ENCODE measurements at places on chromosomes 2 and 18.

DNA sequence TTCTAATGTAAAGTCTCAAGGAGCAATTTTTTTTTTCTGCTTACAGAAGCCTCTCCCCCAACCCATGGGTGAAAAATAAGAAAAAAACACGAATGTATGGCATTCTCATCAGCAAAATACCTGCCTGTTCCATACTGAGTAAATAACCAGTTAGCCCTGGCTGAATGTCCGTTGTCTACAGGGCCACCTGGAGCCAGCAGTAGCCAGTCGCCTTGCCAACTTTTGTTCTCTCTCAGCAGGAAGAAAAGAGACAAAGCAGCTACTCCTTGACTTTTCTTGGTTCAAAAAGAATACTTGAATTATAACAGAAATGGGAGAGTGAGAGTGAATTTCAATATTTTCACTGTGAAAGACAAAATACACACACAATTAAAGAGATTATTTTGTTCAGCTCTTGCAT lies 532.9 kb upstream of the CRIM1 start:
- DNase-seq = no peak

GRCh38 chr18:9563331-9563730 lies 51.0 kb downstream of the PPP4R1 start:
- DNase-seq = no peak

GRCh38 chr2:144521686-144522085 lies 1.8 kb upstream of the ZEB2 start:
- DNase-seq = no peak

DNA sequence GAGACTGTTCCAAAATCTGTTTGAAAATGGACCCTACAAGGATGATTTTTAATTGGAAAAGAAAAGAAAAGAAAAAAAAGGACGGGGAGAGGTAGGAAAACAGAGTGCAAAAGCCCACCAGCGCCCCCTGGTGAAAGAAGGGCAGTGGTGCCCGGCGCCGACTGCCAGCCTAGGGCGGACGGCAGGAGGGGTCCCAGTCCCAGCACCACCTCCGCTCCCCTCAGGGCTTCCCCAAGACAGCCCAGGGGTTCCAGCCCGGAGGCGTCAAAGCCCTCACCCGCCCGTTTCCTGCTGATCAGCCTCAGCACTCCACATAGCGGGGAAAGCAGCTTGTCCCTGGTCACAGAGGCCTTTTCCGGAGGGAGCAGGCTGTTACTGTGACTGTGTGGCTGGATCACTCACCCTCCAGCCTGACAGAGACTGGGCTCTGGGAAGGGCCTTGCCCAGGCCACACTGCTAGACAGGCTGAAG lies 213.9 kb downstream of the TFCP2L1 start:
- DNase-seq = peak; percentile 53

- DNase-seq = no peak
These were observed 678.9 kb upstream of the LRRTM4 start for GRCh38 chr2:78201064-78201575.

DNA sequence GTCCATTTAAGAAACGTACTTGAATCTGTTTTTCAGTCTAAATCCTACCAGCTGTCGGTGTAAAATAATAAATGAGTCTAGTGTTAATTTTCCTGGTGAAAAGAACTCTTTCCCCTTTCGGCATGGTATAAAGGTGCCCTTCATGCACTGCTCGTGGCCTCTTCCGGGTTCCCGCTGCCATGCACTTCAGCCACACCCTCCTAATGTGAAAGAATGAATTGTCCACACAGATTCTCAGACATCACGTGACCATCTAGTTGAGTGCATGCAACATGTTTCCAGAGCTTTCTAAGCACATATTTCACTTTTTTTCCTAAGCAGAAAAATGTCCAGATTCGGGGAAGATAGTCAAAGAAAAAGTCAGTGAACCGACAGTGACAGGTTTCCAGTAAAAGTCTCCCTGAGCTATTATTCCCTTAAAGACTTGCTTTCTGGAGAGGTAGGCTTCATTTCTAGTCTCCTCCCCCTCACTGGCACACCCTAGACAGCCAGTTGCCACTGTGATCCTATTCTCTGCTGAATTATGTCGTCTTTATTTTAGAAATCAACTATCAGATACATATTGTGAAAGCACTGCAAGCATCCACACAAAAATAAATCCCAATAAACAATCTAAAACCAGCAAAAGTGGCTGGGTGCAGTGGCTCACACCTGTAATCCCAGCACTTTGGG lies 65.9 kb upstream of the RPL31 start:
- DNase-seq = no peak

DNA sequence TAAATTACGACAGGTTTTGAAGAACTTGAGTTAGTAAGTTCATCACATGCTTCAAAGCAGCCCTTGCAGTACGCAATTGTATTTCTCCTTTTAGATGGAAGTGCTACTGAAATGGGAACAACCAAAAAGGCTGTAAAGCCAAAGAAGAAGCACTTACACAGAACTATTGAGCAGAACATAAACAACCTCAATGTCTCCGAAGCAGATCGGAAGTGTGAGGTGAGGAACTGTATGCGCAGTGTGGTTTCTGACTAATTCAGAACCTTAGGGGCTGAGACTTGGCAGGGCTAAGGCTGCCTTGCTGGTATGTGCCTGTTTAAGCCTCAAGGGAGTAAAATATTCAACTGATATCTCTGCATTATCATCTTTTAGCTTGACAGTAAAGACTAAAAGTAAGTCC lies 8.4 kb downstream of the NCAPH start:
- DNase-seq = no peak

- DNase-seq = peak; percentile 79
These were observed 23.3 kb downstream of the STAMBP start for GRCh38 chr2:73852020-73852419.

DNA sequence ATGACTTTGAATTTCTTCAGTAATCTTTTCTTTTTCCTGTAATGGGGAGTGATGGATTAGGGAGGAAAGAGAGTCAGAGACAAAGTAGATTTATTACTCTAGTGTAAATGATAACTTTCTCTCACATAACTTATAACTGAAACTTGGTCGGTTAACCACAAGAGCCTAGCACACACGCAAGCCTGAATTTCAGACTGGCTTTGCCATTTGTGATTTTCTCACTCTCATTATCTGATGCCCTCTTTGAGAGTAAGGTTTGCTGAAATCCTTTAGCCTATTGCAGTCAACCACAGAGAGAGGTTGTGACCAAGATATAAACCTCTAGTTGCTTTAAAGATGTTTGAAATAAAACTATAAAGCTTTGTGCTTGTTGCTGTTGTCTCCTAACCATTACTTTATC lies 117.9 kb upstream of the NETO1 start:
- DNase-seq = no peak

DNA sequence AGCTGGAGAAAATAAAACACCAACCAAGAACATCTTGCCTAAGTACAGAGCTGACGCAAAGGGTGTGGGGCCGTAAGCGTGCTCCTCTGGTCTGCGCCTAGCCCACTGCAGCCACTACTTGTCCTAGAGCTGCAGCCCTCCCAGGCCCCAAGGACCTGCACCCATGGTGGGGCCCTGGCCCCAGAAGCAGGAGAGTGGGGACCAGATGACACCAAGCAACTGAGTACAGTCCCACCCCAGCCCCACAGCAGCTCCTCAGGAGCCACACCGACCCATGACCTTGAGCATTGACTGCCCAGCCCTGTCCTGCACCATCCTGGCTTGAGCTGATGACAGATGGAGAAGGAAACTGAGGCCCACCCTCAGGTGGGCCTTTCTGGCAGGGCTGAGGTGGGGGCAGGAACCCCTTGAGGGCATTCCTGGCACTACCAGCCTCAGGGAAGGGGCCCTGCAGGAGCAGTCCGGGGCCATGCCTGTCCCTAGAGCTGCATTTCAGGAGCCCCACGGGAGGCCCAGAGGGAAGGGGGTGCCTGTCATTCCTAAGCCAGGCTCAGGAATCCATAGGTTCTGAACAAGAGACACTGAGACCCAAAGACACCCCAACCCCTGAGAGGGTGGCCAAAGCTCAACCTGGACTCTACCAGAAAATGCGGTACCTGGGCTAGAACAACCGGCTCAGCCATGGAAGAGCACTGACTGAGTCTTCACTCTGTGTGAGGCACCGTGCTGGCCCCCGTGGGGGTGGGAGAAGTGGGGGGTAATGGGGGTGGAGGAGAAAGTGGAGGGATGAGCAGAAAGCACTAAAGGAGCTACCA lies 4.9 kb downstream of the KIF1A start:
- no peak for DNase-seq

DNA sequence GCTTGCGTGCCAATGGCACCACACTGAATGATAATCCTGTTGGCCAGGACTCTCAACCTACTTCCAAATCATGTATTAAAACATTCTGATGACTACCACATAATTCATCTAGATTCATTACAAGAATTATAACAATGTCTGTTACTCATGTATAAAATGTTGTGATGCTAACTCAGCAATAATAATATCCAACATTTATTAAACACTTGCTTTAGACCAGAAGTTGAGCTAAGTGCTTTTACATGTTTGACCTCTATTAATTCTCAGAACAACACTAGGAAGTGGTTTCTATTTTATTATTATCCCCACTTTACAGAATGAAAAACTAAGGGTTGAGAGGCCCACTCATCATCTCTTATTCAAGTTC lies 178.4 kb downstream of the LNPK start:
- no peak for DNase-seq

- DNase-seq = peak; percentile 98
These were observed 239.4 kb upstream of the TANK start for GRCh38 chr2:160920791-160921303.

DNA sequence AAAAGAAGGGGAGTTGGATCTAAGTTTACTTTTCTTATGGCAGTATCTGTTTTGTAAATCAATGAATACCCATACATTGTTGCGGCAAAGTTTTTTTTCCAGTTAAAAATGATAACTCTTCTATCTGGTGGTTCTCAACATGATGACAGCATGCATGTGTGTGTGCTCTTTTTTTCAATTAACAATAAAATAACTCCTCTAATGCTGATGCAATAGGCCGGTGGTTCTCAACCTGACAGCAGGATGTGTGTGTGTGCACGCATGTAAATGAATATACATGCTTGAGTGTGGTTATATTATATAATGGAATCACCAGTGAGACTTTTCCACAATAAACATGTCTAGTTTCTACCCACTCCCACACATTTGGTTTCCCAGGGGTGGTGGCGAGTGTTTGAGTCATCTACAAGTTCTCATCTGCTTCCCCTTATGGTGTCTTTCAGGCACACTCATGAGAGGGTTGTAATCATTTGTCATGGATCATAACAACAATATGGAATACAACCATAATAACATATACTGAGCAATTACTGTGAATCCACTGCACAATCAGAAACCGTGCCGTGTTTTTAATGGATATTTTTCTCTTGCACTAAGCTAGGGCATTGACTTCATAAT lies 31.2 kb downstream of the PARD3B start:
- DNase-seq = peak; percentile 2

DNA sequence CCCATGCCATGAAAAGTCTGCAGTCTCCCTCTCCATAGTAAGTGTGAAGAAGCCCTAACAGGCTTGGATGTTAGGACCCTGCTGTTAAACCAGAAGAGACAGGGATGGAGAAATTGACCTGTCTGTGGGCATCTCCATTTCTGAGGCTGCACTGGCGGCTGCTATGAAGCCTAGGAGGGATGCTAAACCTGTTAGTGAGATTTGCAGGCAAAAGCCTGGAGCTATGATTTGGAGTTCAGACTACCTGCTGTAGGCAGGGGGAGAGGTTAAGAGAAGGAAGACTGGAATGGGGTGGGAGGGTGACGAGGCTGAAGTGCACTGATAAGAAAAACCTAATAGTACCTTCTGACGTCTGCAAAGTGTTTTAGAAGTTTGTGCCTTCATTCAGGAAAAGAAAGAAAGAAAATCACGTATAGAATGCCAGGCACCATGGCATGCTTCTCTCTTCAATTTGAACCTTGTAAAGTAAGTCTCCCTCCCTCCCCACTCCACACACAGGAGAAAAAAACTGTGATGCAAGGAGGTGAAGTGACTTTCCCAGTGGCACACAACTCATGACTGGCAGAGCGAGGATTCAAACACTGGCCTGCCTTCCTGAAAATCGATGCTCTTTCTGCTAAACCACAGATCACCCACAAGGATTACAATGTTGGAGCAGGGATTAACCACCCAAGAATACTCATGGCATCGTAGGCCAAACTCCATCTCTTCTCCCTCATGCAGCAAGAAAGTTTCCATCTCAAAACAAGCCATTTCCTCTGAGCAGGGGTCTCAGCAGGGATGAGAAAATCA lies 98.5 kb upstream of the PKDCC start:
- no peak for DNase-seq

GRCh38 chr18:6409933-6410332 lies 4.8 kb downstream of the L3MBTL4 start:
- DNase-seq = no peak

- no peak for DNase-seq
These were observed 33.6 kb downstream of the MC4R start for GRCh38 chr18:60339018-60339417.

GRCh38 chr18:2625217-2625616 lies 30.3 kb upstream of the SMCHD1 start:
- no peak for DNase-seq

GRCh38 chr2:111927723-111928122 lies 29.3 kb downstream of the MERTK start:
- DNase-seq = no peak

DNA sequence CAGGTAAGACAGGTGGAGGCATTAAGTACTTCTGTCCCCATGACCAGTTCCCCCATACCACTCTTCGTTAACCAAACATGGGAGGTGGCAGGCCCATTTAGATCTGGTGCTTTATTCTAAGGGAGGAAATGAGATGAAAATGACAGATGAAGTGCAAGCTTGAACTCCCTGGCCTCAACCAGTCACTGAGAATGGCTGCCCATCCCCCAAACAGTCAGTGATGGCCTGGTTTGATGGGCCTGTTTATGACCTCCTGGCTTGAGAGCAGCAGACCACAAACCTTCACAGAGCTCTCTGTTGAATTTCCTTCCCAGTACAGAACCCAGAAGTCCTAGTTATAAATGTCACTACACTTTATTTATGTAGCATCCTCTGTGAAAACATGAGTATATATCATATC lies 31.1 kb downstream of the EPAS1 start:
- no peak for DNase-seq

- no peak for DNase-seq
These were observed 94.8 kb upstream of the SMAD7 start for GRCh38 chr18:49045585-49045984.

DNA sequence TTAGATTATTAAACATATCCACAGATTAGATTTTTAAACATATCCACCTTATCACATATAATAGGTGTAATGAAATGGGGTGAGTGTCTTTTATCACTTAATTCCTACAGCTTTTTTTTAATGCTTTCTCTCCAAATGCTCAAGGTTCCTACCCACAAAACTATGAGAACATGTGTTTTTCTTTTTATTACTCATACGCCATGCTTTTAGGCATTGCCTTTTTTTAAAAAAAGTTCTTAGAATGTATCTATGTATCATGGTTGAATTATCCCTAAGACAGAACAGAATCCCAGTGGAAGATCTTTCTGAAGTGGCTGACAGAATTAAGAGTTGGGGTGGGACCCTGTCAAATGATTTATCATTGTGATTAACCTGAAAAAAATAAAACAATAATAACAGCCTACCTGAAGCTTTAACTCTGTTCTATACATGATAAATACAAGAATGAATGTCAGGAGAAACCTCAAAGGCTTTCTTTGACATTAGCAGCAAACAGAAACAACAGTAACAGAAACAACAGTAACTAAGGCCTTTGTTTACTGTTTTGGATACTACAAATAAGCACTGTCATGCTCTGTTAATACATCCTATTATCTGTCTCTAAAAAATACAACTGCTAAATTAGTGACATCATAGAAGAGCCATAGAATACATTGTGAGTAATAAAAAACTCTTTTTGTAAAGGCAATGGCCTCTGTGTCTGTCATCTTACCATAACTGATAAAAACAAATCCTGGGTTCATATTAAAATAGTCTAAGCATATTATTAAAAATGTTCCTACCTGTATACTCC lies 4.1 kb upstream of the ZNF397 start:
- no peak for DNase-seq
